Forelimb muscle (tissue), 1 donor: ENCODE measurements at places on chromosomes 6 and 20. TPM values are rescaled to one million over a fixed set of nuclear protein-coding genes. Genes with fewer than 3 reads are reported as not detected.

GLP1R gene
- polyA plus RNA-seq: not detected

KIF13A gene
- 34.1 TPM for polyA plus RNA-seq

DACT2 gene
- polyA plus RNA-seq: 1.6 TPM

PRICKLE4 gene
- 3.0 TPM for polyA plus RNA-seq

BACH2 gene
- 4.9 TPM for polyA plus RNA-seq

PDE7B gene
- 6.6 TPM for polyA plus RNA-seq

SLC35D3 gene
- polyA plus RNA-seq: 0.06 TPM

ABCC10 gene
- 14.7 TPM for polyA plus RNA-seq

PCED1A gene
- polyA plus RNA-seq: 26.2 TPM

CD24 gene
- polyA plus RNA-seq: 10.1 TPM

RUNX2 gene
- 0.66 TPM for polyA plus RNA-seq

DNA sequence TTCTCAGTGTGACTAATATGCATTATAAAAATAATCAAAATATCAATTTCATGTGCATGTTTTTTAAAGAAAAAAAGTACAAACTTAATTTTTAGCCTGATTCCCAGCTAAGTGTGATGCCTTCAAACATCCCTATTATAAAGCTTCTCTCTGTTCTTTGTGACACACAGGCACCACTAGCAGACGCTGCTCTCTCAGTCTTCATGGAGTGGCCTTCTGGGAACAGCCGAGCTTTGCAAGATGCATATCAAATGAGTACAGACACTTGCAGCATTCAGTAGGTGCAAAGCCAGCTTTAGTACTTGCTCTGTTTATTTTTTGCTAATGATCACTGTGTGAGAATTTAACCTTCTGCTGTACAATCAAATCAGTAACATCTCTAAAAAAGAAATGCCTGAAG is 340.0 kb downstream of the ADGRB3 start:
- DNase-seq: no peak

GRCh38 chr20:35595901-35596300 is 19.7 kb upstream of the SPAG4 start:
- no peak for DNase-seq

DNA sequence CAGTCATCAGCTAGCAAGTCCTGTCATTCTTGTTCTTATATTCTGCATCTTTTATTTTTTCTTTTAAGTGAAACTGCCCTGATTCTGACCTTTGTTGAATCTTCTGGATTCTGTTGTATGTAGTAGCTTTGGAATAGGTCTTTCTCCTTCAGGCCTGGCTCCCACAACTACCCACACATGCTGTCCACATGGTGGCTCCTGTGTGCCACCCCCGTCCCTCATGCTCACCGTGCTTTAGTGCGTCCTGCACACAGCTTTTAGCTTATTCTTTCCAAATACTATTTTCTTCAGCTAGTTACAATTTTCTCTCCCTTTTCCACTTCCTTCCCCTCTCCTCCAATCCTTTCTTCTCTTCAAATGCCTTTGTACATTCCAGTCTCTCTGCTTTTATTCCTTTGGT is 61.8 kb downstream of the CTNNBL1 start:
- DNase-seq: no peak

DNA sequence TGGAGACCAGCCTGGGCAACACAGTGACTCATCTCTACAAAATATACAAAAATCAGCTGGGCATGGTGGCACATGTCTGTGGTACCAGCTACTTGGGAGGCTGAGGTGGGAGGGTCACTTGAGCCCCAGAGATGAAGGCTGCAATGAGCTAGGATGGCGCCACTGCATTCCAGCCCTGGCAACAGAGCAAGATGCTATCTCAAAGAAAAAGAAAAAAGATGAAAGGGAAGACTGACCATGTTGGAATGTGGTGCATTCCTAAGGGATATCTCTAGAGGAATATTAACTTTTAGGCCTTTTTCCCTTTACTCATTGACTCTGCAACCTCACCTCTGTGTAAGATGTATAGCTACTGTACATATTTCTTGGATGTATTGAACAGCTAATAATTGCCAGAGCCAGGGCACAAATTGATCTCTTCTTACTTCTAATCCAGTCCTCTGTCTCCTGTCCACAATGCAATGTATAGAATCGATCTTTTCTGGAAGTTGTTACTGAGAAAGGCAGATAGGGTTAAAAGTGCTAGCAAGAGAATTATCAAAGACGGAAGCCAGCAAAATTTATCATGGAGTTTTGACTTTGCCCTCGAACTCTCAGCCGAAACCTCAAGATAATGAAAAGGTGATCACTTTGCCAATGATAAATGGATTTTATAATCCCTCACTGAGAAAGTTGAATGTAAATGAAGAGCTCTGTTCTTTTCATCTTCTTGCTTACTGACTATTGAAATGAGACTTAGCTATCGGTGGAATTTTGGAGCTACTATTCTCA is 46.3 kb downstream of the GCNT2 start:
- DNase-seq: no peak

GRCh38 chr20:41173791-41174341 is 36.5 kb downstream of the PLCG1 start:
- no peak for DNase-seq

GRCh38 chr6:150088481-150089154 is 19.7 kb upstream of the ULBP3 start:
- DNase-seq: no peak

DNA sequence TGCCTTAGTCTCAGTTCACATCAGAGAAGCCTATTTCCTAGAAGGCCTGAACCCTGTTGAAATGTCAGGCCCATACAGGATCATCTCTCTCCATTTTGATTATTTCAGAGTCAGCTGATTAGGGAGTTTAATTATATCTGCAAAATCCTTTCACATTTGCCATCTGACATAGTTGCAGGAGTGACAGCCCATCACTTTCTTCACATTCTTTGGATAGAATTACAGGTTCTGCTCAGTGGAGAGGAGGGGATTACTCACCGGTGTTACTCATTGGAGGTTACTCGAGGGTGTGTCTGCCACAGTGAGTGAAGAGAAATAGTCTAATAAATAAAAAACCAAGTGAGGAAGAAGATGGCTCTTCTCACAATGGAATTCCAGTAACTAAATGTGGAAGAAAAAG is 216.8 kb downstream of the TMEM242 start:
- no peak for DNase-seq

DNA sequence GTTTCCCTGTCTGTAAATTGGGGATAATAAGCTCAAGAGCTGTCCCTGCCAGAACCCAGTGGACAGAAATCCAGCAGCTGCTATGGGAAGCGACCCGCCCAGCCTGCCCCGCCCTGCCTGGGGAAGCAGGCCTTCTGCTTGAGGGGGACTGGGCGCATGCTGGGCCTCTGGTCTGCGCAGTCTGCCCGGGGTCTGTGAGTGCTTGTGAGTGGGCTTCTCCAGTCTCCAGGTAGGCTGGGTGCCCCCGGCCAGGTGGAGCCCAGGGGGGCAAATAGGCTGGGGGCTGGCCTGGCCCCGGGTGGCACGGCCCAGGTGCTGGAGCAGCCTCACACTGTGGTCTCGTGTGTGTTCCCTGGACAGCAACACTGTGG is 648 bp upstream of the RBBP8NL start:
- DNase-seq: no peak

DNA sequence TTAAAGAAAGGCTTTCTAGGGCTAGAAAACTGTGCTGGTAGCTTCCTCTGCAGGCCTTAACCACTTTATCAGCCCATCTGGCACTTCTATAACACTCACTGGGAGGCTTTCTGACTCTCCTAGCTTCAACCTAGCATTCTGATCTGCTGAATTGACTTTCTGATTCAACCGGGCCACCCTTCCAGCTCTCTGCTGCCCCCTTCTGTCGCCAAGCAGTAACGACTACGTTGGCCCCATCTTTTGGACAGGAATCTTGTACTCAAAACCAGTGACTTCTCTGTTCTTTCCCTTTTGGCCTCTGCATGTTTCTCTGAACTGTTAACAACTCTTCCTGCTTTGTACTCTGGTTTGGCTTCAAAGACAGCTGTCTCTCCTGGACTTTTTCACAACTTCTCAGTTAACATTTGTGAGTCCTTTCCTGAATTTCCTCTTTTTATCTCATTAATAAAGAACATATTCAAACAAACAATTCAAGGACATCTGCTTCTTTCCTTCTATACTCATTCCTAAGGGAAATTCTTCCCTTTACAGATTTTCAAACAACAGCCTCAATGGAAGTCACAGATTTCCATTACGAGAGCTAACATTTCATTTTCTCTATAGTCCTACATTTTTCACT is 43.9 kb upstream of the FAM135A start:
- peak; percentile 39 for DNase-seq

DNA sequence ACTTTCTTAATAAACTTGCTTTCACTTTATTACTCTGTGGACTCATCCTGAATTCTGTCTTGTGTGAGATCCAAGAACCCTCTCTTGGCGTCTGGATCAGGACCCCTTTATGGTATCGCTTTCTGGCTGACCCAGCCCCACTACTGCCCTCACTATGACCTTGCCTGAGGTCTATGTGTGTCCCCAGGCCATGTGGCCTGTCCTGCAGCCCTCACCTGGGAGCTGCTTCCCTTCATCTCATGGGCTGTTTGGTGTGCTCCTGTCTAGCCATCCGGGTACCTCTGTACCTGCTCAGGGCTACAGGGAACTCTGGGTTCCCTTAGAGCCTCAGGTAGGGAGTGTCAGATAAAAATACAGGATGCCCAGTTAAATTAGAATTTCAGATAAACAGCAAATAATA is 94.5 kb downstream of the SCP2D1 start:
- no peak for DNase-seq

DNA sequence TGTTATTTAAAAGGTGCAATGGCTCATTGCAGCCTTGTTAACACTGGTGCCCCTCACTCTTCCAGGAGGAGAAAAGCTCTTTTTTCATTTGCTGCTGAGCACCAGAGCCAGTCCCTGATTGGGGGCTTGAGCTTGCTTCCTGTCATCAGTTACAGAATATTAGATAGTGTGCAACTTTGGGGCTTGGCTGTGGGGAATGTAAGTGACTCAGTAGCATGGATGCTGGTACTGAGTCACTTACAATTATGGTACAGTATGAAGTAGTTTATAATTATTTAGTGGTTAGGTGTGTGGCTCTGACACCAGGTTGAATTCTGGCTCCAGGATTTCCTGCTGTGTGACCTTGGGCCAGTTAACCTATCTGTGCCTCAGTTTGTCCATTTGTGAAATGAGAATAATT is 37.6 kb downstream of the ANKS1A start:
- no peak for DNase-seq

DNA sequence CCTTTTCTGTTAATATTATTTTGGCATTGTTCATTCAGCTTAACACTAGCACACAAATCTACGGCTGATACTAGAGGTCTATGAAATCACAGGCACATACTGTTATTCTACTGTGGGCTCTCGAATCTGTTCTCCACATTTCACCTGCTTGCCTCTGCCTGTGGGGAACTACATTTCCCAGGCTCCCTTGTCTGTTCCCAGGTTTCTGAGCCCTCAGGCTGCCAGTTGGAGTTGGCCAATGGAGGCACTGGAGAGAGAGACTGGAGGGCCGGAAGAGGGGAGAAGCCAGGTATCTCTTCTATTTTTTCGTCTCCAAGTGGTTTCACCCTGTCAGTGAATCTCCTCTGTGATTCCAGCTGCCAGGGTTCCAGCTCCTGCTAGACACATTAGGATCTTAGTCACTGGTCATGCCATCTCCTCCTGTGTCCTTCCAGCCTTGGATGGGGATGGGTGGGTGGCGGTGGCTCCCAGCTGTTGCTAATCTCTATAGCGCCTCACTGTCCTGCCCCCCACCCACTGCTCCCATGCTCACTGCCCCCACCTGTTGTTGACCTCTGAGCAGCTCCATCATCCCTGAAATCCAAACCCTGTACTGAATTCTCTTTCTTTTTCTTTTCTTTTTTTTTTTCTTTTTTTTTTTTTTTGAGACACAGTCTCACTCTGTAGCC is 188.2 kb downstream of the LRFN2 start:
- no peak for DNase-seq
